ENCODE measurements at places on chromosomes 12 and 14.
A peak's percentile ranks its signal among the peaks of the same experiment; 100 is the strongest.

GRCh38 chr12:127284021-127284420, 982.9 kb upstream of the TMEM132C start:
- peak; percentile 43 for DNase-seq

DNA sequence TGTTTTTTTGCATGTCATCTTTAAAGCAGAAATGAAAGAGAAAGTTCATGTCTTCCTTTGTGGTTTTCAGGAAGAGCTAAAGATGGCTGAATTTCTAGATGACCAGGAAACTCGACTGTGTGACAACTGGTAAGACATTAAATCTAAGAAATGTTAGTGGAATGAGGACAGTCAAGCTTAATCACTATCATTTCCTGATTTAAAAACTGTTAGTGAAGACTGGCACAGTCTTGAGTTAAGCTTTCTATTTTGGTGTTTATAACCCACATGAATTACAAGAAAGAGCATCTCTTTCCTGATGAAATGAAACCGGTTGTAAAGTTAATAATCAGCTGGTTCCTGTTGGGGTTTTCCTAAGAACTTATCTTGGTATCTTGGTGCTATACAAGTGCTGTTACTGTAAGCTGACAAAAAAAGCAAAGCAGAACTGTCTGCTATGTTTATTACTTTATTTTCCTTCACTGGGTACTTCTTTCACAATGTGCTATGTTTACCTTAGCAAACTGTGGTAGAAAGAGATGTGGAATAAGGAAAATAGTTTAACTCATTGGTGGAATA, 5.2 kb downstream of the TRAFD1 start:
- DNase-seq: peak; percentile 71

GRCh38 chr14:24734917-24735500, 101.0 kb upstream of the GZMB start:
- peak; percentile 64 for DNase-seq

- DNase-seq: no peak
Measured at GRCh38 chr12:110277530-110278254, 3.4 kb upstream of the ATP2A2 start.

DNA sequence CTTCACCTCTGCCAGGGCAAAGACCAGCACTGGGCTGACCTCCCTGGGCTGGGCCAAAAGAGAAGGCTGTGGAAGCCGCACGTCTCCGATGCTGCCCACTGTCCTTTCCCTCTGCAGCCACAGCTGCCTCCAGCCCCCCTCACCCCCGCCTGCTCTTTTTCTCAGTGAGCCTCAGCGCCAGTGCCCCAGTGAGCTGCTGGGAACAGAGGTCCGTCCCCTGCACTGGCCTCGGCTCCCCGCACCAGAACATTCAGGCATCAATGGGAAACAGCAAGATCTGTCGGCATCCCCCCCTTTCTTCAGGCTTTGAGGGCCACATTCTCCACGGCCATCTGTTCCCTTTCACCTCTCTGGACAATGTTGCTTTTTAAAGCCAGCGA, 398.1 kb downstream of the ZFP36L1 start:
- no peak for DNase-seq

GRCh38 chr12:98319716-98320425, 195.5 kb upstream of the TMPO start:
- DNase-seq: peak; percentile 13

- peak; percentile 75 for DNase-seq
Measured at GRCh38 chr12:120228291-120229070, 27.6 kb upstream of the RPLP0 start.

DNA sequence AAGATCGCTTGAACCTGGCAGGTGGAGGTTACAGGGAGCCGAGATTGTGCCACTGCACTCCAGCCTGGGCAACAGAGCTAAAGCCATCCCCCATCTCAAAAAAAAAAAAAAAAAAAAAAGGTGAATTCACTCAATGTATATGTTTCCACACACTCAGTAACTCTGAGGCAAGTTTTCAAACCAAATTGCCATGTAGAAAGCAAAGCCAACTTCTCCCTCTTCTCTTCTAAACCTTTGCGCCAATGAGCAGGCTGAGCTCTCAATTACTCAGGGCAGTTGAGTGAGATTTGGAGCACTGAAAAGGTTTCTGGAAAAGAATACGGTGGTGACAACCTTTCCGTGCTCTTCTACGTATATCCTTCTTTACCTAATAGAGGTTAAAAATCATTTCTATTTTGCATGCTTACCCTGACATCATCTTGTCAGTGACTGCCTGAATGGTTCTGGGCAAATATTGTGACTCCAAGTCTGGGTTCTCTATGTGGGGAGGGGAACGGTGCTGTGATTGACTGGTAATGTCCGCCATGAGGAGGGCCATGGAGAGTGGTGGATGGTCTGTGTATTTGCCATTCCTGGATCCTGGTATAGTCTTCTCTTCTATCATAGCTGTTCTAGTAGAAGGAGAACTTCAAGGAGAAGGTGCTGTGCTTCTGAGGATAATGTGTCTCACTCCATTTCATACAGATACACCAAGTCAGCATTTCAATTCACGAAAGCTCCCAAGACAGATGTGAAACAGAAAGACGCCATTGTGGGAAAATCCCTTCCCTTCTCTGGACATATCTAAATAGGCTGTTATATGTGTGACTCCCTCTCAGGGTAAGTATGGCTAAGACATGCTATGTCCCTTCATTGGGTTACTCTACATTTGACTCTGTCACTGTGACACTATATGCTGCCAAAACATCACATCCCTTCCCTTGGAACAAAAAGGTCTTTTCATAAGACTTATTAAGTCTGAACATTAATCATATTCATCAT, 46.2 kb upstream of the MED13L start:
- DNase-seq: no peak

DNA sequence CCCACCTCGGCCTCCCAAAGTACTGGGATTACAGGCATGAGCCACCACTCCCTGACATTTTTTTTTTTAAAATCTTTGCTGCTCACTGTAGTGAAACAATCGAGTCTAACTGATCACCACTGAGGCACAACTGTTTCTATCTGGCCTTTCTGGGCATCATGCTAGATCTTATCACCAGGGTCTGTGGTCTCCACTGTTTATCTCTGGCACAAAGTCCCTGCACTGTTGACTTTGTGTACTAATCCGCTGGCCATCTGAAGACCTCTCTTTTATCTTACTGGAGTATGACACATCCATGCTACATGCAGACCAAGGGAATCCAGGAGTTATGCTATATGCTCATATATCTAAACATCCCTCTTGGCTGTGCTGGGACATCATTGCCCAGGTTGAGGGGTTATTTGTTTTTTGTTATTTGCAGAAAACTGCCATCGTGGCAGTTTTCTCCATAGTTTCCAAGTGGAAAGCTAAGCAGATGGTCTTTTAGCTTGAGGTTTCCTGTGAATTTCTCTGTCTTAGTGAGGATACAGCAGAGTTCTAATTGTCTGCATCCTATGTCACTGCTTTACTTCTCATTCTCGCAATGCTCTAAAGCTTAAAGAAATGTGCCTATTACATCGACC, 456.9 kb downstream of the CCER1 start:
- no peak for DNase-seq

GRCh38 chr14:100851946-100852620, 26.2 kb downstream of the MEG3 start:
- no peak for DNase-seq

- no peak for DNase-seq
Measured at GRCh38 chr12:51923506-51924365, 16.4 kb downstream of the ACVRL1 start.

GRCh38 chr12:102462795-102463465, 17.4 kb downstream of the IGF1 start:
- DNase-seq: no peak

DNA sequence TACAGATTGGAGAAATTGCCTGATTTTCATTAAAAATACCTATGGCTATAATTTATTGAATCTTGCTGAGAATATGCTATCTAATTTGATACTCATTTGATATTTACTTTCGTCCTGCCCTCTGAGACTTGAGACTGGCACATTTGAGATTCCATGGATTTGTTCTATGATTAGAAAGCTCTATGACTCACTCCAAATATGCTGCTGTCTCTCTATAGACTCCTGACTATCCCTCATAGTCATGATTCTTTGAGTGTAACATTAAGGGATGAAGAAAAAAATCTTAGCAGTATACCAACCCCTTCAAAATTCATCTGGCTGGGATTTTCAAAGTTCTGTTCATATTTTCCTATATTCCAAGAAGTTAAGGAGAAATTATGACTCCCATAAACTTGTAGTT, 191.9 kb downstream of the LRIG3 start:
- peak; percentile 58 for DNase-seq

GRCh38 chr12:72368719-72369422, 96.7 kb downstream of the TRHDE start:
- DNase-seq: no peak

DNA sequence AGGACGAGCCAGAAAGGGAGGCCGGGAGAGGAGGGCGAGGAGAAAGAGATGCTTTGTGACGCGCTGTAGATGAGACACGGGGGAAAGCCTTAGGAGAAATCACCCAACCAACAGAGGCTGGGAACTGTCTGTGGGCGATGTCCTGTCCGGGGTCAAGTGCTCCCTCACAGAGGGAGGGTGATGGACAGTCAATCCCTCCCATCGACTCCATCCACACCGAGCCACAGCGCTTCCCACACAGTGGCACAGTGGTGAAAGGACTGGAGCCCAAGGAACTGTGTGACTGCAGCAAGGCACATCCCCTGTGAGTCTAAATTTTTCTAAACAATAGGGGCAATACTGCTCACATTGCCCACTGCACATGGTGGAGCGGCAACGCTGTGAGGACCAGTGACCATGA, 89.1 kb downstream of the TTC7B start:
- no peak for DNase-seq

DNA sequence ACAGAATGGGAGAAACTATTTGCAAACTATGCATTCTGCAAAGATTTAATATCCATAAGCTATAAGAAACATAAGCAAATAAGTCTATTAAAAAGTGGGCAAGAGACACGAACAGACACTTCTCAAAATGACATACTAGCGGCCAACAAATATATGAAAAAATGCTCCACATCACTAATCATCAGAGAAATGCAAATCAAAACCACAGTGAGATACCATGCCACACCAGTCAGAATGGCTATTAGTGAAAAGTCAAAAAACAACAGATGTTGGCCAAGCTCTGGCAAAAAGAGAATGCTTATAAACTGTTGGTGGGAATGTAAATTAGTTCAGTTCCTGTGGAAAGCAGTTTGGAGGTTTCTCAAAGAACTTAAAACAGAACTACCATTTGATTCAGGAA, 121.3 kb downstream of the KCNMB4 start:
- no peak for DNase-seq

DNA sequence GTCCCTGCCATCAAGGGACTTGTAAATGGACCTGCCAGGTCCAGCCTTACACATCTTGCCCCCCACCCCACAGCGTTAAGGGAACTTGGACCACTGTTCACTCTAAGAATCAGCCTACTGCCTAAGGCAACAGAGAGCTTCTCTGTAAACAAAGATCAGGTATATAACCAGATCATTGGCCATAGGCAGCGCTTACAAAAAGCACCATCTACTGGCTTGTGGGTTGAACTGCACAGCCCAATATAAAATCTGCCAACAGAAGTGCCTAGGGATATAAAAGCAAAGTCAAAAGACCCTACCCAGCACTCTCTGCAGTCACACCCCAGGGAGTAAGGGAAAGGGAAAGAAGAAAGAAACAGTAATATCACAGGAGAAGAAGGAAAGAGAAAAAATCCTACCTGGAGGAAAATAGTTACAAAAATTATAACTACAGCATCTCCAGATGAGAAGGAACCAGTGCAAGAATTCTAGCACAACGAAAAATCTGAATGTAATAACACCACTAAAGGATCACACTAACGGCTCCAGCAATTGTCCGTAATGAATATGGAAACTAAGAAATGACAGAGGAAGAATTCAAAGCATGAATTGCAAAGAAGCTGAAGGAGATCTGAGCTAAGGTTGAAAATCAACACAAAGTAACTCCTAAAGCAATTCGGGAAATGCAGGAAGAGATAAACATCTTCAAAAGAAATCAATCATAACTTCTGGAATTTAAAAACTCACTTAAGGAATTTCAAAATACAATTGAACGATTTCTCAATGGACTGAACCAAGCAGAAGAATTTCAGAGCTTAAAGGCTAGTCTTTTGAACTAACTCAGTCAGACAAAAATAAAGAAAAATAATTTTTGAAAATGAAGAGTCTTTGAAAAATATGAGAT, 95.2 kb upstream of the PCED1B start:
- DNase-seq: peak; percentile 77

GRCh38 chr12:7637615-7638014, 28.1 kb downstream of the APOBEC1 start:
- DNase-seq: no peak

Data from iris pigment epithelial cell (primary cell).